IPS DF 19.7 (cell line): ENCODE measurements at places on chromosomes 2 and 18.

- no peak for DNase-seq
Observed at GRCh38 chr2:28687640-28688385, 63.8 kb upstream of the PPP1CB start.

- no peak for DNase-seq
Observed at GRCh38 chr2:150413910-150414309, 73.6 kb downstream of the RND3 start.

DNA sequence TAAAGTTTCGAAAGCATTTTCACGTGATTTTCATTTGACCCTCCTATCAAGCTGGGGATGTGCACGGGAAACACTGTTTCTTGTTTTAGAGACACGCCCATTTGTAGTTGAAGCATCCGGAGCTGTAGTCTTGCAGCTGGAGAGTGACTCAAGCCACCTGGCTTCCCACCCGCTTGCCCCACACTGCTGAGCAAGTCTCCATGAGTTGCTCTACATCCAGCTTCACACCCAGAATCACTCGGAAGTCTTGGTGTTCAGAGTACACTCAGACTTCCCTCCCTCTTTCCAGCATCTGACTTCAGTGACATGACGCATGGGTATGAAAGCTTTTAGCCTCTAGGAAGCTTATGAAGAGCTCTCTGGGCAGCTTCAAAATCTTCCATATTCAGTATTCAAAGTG, 262.4 kb downstream of the NBAS start:
- DNase-seq: no peak

GRCh38 chr18:8685141-8685913, 20.0 kb upstream of the MTCL1 start:
- no peak for DNase-seq

- DNase-seq: no peak
Observed at GRCh38 chr2:128420131-128420530, 101.5 kb upstream of the HS6ST1 start.

DNA sequence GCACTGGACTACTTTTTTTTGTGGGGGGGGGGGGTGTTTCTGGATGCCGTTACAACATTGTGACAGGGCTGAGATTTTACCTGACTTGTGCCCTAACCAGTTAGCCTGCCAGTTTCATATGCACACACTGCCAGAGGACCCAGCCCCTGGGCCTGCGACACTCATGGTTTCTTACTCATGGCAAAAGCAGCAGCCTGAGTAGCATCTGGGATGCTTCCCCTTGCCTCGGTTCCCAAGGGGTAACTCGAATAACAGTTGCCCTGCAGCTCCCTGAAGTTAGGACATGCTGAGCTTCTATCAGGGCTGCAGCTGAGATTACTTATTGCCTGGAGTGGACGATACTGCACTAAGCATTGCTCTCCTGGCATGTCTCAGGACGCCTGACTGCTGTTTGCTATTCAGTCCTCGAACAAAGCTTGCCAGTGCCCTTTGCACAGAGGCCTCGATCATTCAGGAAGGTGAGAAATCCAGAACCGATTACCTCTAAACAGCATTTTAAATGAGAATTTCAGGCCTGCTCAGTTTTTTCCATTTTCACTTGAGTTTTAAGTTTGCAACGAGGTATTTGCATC, 47.9 kb downstream of the TRPM8 start:
- DNase-seq: no peak

DNA sequence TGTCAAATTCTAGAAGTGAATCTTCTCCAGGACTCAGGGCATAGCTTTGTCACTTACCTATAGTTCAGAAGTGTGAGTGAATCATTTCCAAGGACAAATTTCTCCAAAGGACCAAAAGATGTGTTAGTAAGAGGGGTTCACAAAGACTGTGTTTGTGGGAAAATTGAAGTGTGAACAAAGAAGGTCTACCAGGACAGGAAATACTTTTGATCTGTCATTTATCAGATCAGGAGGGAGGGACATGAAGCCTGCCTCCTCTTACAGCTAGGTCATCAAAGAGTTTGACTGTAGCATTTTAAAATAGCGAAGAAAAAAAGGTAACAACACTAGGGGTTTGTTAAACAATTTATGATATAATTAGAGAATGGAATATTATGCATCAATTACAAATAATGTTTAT, 2.0 kb upstream of the CD28 start:
- no peak for DNase-seq

DNA sequence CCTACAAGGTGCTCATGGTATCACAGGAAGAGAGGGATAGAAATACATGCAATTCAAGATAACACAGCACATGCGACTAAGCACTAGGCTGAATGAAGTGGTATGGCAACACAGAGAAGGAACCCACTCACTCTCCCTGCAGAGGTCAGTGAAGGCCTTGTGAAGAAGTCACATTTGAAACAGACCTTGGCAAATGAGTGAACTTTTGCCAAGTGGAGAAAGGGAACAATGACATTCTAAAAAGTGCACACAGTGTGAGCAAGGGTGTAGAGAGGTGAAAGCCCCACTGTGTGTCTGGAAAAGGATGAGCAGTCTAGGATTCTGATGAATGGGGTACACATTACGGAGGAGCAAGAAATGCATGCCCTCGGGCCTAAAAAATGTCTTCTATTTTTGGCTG, 23.3 kb downstream of the KLF7 start:
- DNase-seq: no peak

DNA sequence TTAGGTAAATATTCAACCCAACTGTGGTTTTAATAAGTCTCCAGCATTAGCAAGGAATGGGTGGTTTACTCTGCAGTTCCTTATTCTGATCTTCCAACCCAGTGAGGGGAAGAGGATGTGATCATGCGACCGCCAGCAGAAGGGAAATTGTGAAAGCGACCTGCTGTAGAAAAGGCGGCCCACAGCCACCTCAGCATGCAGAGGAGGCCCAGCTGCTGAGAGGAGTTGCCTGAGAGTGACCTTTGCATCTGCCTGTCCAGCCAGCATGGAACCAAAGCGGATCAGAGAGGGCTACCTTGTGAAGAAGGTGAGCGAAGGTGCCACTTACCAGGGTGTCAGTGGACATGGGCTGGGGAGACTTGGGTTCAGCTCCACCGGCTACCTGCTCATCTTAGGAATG, at the start of gene PLEK:
TSS of gene PLEK (plus strand) at position 196 of the 400 bp plus-strand sequence. CDS start at position 266, 70 bp downstream.
- no peak for DNase-seq

- DNase-seq: no peak
Observed at GRCh38 chr2:112973156-112973555, 4.7 kb upstream of the IL36G start.

- DNase-seq: no peak
Observed at GRCh38 chr2:28129955-28130695, 239.6 kb downstream of the BABAM2 start.

DNA sequence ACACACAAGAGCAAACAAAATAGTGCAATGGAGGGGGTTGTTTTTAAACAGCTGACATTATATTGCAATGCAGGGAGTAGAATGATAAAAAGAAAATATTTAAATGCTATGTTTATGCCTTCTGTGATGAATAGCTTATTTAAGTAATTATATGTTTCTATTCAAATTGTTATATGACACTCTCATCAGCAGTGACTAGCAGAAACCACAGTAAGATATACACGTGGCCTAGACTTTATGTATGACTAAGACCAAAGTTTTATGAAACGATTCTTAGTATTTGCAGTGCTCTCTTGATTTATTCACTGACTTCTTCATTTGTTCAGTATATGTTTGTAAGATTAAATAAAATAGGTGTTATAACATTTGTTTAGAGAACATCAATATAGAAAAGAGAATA, 26.1 kb upstream of the C1D start:
- no peak for DNase-seq
